Activated CD4-positive, CD25-positive, alpha-beta regulatory T cell treated with anti-CD3 and anti-CD28 coated beads, Interleukin-2, amount 50 U/mL, for 72 hours (primary cell): ENCODE measurements at places on chromosomes 12 and 14.

GRCh38 chr14:81388336-81388735 lies 11.8 kb downstream of the STON2 start:
- DNase-seq: no peak

GRCh38 chr12:107984973-107985372 lies 144.1 kb upstream of the WSCD2 start:
- no peak for DNase-seq

DNA sequence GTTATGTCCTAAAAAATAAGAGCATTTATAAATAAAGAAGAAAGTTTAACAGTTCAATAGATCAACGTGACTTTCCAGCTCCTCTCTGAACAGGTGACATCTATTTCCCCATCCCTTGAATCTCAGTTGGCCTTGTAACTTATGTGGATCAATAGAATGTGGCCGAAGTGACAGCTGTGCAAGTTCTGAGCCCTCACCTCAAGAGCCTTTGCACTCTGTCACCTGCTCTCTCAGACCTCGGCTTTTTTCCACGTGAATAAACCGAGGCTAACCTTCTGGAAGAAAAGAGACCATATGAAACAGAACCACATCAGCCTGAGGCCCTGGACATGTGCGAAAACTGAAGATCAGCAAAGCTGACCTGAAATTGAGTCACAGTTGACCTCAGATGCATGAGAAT lies 253.0 kb downstream of the DAD1 start:
- no peak for DNase-seq

DNA sequence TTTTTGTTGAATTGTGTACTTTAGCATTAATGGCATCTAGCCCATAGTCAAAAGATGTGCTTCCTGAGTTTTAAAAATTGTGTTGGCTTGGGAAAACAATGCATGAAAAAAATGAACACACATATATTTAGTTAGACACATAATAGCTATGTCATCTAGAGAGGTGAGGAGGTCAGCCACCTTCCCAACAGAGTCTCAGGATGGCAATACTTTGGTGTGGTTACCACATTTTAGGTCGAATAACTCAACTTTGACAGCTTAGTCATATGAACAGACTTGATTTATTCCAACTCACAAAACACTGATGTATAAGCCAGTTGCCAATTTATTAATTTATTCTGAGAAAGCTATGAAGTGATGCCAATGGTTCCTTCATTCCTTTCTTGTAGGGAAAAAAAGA lies 114.0 kb downstream of the ETNK1 start:
- DNase-seq: no peak

DNA sequence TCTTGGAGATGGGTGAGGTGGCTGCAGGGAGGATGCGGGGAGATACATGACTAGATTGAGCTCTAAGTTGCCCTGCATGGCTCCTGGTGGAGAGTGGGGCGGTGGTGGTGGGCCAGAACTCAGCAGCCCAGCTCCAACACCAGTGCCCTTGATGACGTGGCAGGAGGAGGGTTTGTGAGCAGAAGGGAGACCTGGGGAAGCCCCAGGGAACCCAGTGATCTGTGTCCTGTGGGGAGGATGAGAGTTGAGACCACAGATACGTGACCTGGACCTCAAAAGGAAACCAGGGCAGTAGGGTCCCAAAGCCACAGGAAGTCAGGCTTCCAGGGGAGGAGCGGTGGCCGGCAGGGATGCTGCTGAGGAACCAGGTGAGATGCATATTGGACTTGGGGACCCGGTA lies 989.1 kb upstream of the TMEM132C start:
- DNase-seq: no peak
